ENCODE measurements at places on chromosomes 16 and 17.

DNA sequence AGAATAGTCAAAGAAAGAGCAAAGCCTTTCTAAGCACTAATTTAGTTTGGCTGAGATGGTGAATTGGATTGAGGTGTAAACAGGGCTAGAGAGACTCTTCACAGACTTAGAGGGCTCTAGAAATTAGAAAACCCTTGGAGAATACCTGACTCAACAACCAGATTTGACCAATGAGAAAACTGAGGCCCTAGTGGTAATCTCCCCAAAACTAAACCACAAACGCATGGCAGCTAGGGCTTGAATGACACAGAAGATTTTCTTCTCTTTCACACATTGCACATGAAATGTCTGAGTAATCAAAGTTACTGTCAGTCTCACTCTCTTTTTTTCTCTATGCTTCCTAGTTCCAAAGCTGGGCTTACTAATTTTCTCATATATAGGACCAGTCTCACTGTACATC is 314.5 kb upstream of the KCNJ16 start:
- DNase-seq, result no peak

DNA sequence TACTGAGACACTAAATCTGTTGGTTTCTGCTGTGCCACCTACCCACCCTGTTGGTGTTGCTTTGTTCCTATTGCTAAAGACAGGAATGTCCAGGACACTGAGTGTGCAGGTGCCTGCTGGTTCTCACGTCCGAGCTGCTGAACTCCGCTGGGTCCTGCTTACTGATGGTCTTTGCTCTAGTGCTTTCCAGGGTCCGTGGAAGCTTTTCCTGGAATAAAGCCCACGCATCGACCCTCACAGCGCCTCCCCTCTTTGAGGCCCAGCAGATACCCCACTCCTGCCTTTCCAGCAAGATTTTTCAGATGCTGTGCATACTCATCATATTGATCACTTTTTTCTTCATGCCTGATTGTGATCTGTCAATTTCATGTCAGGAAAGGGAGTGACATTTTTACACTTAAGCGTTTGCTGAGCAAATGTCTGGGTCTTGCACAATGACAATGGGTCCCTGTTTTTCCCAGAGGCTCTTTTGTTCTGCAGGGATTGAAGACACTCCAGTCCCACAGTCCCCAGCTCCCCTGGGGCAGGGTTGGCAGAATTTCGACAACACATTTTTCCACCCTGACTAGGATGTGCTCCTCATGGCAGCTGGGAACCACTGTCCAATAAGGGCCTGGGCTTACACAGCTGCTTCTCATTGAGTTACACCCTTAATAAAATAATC is 14.6 kb downstream of the STH start:
- no peak for DNase-seq

- no peak for DNase-seq
Observed at GRCh38 chr17:66967837-66968543, 3.5 kb downstream of the CACNG4 start.

DNA sequence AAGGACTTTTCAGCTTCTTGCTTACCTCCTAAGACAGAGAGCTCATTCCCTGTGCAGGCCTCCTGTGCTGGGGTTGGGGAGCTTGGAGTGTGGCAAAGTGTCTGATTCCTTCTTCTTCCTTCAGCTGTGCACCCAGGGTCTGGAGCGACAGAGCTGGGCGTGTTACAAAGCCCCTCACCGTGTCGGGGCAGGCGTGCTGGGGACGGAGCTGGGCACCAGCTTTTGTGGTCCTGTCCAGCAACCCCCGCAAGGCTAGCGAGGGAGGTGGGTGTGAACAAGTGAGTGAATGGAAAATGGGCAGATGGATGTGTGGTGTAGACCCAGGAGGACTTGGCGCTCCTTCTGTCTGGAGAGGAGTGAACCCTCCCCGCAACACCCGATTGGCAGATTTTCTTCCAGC is 23.7 kb downstream of the SOX8 start:
- no peak for DNase-seq

DNA sequence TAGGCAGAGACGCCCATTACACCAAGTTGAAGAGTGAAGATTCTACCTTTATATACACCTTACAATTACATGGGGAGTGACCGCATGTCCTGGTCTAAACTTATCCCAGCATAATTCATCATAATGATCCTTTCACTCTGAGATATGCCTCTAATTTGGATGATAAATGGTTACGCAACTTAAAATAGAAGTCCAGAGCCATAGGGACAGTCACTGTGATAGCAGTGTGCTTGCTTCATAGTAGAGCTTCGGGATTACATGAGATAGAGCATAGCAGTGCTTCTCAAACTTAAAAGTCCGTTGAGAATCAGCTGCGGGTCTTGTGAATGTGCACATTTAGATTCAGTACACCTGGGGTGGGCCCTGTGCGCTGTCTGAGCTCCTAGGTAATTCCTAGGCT is 16.9 kb downstream of the USP10 start:
- no peak for DNase-seq

GRCh38 chr16:1982013-1982433 is 754 bp upstream of the NOXO1 start:
- DNase-seq, result no peak

DNA sequence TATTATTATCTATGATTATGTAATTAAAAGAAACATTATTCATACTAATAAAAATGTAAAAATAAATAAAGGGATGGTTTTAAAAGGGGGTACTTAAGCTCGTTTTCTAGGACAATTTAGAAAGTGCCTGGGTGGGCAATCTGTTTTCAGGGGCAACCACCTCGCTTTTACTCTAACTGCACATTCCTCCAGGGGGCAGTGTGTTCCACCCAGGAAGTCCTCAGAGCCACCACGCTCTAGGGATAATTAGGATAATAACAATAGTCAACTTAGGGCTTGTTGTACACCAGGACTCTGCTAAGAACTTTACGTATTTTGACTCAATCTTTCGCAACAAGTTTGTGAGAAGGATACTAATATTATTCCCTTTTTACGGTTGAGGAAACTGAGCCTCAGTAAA is 396.7 kb upstream of the MAF start:
- no peak for DNase-seq

GRCh38 chr17:79720705-79721292 is 9.9 kb upstream of the ENPP7 start:
- DNase-seq, result no peak

DNA sequence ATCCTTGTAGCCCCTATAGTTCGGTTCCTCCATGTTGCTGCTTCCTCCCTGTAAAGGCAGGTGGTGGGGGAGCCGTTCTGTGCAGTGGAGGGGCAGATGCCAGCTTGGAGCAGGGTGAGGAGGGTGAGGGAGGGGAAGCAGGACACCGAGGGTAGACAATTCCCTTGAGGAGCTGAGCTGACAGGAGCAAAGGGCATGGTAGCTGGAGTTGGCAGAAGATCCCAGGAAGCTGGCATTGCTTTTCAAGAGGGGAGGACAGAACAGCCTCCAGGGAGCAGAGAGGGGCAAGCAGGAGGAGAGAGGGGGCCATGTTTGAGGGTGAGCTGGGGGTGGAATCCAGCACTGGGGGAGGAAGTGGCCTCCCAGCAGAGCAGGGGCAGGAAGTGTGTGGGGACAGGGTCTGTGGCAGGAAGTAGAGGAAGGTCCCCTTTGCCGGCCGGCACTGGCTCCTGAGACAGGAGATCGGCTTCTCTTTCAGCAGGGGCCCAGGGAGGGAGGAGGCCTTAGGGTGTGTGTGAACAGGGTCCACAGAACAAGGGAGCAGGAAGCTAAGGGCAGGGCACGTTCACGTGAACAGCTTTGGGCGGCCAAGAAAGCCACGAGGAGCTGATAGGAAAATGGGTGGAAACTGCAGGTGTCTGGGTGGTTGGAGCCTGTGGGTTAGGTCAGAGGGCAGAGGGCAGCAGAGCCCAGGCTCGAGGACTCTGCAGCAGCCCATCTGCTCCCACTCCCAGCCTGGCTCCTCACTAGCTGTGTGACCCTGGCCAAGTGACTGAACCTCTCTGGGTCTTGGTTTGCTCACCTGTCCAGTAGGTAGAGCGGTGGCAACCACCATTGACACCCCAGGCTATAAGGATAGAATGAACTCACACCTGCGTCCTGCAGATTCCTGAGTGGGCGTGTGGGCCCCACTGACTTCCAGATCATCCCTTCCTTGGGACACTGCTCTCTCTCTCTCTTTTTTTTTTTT is 17.5 kb upstream of the SPNS2 start:
- no peak for DNase-seq

DNA sequence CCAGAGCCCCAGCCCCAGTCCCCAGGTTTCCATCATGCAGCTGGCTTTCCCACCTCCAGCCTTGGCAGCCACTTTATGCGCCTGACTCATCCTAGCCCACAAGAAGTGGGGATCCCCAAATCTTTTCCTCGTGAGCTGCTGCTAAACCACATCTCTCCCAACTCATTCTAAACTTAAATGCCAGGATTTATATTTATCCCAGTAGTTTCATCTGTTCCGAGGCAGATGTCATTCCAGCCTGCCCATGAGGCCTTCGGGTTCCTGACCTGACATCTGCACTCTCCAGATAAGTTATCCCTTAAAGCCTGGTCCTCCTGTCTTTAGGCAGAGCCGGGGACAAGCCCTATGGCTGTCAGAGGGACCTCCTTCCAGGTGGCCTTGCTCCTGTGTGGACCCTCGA is 16.6 kb downstream of the PLXDC1 start:
- no peak for DNase-seq

DNA sequence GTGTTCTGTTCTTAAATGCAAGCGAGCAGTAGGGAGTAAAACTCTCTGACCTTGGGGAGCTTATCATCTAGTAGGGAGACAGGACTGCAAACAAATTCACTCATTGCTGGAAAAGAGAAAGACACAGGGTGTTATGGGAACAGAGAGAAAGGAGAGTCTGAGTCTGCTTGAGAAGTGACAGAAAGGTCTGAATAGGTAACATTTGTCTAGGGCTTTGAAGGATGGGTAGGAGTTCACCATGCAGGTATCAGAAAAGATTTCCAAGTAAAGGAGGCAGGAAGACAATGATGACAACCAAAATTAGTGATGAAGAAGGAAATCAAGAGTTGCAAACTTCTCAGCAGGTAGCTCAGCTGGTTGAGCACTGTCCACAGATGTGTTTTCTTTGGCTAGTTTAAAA is 93.6 kb upstream of the GPR139 start:
- no peak for DNase-seq

DNA sequence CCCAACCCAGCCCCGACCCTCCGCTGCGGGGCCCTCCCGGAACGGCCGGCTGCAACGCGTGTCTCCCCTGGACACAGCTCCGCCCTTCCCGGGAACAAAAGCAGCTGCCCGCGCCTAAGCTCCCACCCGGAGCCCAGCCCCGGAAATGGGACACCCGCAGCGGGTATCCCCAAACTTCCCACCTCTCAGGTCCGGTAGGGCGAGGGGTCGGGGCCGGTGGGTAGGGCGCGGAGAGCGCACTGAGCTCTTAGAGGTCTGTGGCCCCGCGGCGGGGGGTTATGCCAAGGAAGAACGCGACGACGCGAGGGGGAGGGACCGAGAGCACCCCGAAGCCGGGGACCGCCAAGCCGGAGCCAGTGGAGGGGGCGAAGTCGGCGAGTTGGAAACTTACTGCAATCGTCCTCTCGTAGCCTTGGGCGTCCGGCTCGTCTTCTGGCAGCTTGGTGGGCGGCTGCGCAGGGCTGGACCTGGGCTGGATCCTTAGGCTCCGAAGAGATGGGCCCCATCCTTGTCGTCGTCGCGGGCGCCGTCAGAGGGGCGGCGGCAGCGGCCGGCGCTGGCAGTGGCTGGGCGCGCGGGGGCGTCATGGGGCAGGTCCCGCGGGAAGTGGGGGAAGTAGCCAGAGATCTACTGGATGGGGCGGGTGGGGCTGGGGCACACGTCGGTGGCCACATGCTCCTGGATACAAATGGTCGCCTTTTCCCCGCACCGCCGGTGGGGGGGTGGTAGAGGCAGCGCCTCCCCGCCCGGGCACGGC is 6.9 kb downstream of the USP6 start:
- DNase-seq, result no peak

DNA sequence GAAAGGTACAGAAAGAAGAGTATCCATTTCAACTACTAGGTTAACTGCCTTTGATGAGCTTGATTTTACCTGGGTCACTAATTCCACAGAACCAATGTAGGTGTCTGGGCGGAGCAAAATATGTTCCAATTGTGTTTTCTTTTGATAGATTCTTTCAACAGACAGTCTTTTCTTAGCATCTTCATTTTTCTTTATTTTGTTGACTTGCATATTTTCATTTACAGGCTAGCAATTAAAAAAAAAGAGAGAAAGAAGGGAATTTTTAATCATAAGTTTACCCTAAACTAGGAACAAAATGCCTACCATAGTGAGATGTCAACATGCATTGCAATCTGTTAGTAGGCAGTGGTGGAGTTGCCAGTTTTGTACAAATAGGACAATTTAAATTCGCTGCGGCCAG is 1.0 kb downstream of the TOP2A start:
- no peak for DNase-seq

- no peak for DNase-seq
Observed at GRCh38 chr17:58233543-58233942, 4.8 kb upstream of the LPO start.

DNA sequence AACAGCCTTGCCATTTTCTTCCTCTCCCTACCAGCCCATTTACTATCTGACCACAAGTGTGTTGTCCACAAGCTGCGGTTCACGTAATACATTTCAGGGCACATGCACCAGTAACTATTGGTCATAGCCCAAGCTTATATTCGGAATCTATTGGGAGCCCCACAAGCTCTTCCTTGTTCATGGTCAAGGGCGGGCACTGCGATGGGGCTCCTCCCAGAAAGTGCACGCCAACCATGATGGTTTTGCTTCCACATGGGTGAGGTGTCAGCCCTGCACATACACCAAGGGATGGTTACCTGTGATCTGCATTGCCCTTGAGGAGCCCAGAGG is 12.1 kb downstream of the THRA start:
- no peak for DNase-seq

DNA sequence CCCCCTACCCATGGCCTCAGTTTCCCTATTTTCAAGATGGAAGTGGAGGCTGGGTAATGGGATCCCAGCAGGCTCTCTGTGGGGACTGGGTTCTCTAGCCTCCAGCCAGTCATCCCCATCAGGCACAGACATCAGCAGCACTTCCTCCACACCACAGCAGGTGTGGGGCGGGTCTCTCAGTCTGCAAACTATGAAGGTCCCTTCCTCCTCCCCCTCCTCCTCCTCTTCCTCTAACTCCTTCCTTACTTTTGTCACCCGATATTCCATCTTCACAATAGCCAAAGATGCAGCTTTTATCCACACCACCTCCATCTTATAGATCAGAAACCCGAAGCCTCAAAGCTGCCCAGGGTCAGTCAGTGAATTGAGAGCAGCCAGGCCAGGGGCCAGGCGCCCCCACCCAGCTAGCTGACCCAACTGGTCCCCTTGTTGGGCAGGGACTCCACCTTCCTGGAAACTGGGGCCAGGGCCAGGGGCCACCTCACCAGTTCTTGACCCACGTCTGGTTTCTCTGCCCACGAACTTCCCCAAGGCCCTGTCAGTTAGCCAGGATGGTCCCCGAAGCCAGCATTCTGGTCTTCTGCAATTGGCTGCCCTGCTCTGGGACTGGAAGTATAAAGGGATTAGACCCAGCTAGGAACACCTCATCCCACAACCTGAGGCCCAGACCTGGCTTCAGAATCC is 2.5 kb downstream of the FAM83G start:
- no peak for DNase-seq

- DNase-seq, result no peak
Observed at GRCh38 chr17:80916246-80916645, 75.4 kb upstream of the CHMP6 start.

- DNase-seq, result no peak
Observed at GRCh38 chr16:24988129-24988518, 27.0 kb downstream of the ARHGAP17 start.
